ENCODE measurements at places on chromosomes 12 and 14.

GRCh38 chr12:18130851-18131250 lies 40.9 kb upstream of the RERGL start:
- DNase-seq = no peak

GRCh38 chr14:63287666-63288483 lies 30.9 kb downstream of the GPHB5 start:
- DNase-seq = no peak

DNA sequence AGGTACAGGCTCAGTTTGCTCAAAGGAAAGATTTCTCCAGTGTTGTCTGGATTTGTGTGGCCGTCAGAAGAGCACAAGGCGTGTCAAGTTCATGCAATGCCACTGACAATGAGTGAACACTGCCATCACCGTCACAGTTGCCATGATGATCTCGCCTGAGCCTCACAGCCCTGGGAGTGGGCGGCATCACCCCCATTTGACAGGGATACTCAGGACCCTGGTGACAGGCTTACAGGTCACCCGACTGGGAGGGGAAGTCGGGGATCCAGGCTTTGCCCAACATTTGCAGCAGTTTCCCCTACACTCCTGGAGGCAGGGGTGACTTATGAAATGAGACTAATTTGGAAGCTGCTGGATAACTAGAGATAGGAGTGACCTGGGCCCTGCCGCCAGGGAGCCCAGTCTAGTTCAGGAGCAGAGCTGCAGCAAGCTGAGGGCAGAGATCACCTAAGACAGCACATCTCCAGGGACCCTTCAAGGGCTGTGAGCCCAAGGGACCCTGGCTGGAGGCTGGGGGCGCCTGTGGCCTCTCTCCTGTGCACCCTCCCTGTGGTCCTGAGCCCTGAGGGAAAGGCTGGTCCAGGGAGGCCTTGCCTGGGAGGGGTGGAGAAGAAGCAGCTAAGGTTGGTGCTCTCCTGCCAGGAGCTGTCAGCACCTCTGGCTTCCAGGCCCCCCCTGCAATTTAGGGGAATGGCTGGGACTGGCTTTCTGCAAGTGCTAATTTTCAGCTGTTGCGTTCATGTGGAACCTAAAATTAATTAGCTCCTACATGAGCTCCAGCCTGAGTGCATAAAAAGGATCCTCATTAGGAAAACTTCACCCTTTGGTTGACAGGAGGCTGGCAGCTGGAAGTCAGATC lies 32.4 kb upstream of the BEGAIN start:
- no peak for DNase-seq

GRCh38 chr14:93838238-93838637 lies 50.0 kb upstream of the PRIMA1 start:
- no peak for DNase-seq

DNA sequence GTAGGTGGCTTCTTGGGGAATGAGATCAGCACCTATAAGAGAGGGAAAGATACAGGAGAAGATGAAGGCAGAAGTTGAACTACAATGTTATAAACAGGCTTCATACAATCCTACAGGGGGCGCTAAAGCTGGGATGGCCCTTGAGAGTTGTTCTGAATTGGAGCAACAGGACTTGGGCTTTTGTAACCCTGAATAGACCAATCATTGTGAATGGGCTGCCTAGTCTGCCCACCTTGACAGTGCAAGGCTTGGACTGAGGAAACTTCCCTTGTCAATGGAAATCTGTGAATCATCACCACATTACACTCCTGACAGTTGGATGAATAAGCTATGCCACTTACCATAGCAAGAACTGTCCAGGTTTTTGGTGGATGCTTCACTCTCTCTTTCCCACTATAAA lies 306.1 kb downstream of the KCNC2 start:
- no peak for DNase-seq

- DNase-seq = no peak
Measured at GRCh38 chr12:65699251-65699650, 125.0 kb upstream of the HMGA2 start.

GRCh38 chr14:91351512-91351862 lies 66.1 kb downstream of the CCDC88C start:
- DNase-seq = no peak

GRCh38 chr12:23376238-23376637 lies 573.2 kb downstream of the SOX5 start:
- no peak for DNase-seq

GRCh38 chr12:40226705-40227104 lies 1.9 kb downstream of the LRRK2 start:
- no peak for DNase-seq

DNA sequence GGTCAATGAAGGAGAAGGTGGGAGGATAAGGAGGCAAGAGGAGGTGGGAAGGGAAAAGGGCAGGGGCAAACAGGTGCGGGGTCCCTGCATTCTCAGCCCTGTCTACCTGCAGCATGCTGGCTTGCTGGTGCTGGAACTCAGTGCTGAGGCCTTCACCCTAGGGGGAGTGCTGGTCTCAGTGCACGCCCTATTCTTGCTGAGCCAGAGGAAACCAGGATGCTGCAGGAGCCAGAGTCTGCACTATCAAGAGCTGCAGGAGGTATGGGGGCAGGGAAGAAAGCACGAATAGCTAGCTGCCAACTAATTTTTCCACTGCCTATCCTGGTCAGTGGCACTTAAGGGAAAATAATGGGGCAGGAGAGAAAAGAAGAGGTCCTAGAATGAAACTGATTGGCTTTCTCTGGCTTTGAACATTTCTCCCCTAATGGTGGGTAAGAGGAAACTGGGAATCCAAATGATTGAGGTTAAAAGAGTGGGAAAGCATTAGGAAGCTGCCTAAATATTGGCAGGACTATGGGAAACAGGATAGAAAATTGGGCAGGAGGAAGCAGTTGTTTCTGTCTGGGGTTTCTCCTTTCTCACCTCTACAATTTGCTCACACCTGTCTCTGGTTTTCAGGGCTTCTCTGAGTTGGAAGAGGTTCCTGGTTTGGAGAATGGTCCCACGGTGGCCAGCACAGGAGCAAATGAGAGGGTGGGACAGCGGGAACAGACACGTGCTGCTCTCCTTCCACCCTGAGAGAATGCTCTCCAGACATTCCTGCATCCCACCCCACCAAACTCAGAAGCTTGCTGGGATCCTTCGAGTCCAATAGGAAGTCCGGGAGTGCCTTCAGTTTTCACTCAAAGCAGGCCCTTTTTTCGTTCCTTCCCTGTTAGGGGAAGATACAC lies 1.9 kb downstream of the TMEM253 start:
- DNase-seq = no peak

DNA sequence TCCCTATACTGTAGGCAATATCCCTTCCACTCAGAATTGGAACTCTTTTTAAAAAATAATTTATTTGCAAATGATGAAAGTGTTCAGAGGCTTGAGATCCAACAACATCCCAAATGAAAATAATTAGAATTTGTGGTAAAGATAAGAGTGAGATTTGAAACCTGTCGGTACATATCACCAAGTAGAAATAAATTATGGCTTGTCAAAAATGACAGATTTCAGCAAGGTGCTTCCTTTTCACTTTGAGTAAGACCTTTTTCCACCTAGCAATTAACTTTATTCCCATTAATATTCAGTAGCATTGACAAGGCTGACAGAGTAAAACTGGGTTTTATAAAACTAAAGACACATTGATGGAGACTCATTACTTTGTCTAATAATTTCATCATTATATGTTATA lies 107.7 kb upstream of the PRKD1 start:
- no peak for DNase-seq

- DNase-seq = no peak
Measured at GRCh38 chr14:93701562-93701961, 86.7 kb downstream of the PRIMA1 start.

DNA sequence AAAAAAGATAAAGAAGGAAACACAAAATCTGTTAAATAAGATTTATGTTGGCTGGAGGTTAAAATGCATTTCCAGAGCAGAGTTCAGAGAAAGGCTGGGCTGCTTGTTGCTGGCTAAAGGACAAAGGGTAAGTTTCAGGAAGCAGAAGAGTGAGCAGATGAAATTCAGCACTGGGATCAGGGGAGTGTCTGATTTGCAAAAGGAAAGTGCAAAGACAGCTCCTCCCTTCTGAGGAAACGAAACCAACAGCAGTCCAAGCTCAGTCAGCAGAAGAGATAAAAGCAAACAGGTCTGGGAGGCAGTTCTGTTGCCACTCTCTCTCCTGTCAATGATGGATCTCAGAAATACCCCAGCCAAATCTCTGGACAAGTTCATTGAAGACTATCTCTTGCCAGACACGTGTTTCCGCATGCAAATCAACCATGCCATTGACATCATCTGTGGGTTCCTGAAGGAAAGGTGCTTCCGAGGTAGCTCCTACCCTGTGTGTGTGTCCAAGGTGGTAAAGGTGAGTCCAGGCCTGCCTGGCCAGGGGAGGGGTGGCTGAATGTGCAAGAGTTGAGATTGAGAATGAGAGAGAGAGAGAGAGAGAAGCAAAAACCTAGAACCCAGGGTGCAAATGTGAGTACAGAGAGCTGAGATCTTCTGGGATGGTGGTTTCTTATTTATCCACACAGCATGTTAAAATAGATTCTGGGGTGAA lies at the start of gene OAS1:
Gene OAS1, plus strand, starts transcription at position 251 of the 703 bp plus-strand sequence. Its CDS starts 78 bp downstream, at position 329.
- DNase-seq = no peak

DNA sequence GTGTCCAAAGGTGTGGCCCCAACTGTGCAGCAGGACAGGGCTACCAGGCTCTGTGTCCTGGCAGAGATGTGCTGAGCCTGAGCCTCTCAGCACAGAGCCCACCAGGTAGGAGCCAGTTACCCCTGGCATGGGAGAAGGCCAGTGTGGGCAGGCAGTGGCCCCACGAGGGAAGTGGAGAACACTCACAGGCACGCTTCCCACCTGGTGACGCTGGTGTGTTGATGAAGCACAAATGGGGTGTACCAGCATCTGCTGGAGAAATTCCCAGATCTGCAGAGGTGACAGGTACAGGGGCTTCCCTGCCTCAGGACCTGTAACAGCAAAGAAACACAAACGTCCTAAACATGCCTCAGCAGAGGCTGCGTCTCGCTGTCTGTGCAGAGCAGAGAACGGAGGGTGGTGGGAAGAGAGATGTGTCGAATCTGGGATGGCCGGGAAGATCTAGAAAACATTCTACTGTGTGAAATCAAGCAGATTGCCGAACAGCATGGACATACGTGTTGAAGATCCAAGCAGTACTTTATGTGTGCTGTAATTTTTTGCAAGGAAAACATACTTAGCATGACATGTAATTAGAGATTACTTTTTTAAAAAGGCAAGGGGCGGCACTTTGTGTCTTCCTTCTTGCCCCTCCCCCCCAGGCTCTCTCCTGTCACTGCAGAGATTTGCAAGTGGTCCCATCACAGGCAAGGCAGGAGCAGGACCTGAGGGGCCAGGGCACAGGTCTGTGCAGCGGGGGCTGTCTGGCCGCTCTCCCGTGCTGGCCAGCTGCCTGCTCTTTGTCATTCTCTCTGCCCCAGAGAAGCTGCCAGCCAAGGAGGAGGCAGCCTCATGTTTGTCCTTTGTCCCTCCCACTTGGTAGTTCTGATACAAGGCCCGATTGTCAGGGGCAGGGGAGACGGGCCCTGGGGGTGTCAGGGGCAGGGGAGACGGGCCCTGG lies 17.3 kb downstream of the HIP1R start:
- no peak for DNase-seq

GRCh38 chr12:31521964-31522363 lies 69.0 kb downstream of the DENND5B start:
- DNase-seq = no peak

DNA sequence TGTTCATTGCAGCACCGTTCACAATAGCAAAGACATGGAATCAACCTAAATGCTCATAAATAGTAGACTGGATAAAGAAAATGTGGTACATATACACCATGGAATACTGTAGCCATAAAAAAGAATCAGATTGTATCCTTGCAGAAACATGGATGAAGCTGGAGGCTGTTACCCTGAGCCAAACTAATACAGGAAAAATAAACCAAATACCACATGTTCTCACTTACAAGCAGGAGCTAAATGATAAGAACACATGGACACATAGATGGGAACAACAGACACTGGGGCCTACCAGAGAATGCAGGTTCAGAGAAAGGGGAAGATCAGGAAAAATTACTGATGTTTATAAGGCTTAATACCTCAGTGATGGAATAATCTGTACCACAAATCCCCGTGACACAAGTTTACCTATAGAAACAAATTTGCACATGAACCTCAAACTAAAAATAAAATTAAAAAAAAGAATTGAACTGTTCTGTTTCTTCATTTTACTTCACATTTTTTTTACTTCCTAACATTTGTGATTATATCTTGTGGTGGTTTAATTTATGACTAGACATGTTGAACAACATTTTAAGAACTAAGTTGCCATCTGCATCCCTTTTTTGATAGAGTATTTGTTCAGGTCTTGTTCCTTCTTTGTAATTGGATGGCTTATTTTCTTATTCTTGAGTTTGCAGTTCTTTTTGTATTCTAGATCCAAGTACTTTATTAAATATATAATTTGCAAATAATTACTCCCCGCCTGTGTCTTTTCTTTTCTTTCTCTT lies 835.2 kb downstream of the FSCB start:
- no peak for DNase-seq

- no peak for DNase-seq
Measured at GRCh38 chr14:99484106-99484505, 2.9 kb downstream of the CCNK start.

- no peak for DNase-seq
Measured at GRCh38 chr12:124747426-124748161, 116.1 kb downstream of the SCARB1 start.

- no peak for DNase-seq
Measured at GRCh38 chr14:37903343-37904191, 304.1 kb upstream of the SSTR1 start.

DNA sequence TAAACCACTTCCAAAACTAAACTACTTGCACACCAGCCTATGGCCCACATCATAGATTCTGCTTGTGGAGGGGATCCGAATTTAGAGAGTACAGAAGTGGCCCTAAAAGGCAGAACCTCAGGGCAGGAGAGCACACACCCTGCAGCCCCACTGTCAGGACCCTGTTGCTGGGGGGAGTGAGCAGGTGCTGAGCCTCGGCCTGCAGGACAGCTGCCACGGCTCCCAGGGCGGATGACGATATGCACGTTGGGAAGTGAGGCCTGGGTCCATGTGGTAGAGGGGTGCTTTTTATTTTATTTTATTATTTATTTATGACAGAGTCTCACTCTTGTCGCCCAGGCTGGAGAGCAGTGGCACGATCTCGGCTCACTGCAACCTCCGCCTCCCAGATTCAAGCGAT lies 73.5 kb downstream of the TNFAIP2 start:
- DNase-seq = no peak

DNA sequence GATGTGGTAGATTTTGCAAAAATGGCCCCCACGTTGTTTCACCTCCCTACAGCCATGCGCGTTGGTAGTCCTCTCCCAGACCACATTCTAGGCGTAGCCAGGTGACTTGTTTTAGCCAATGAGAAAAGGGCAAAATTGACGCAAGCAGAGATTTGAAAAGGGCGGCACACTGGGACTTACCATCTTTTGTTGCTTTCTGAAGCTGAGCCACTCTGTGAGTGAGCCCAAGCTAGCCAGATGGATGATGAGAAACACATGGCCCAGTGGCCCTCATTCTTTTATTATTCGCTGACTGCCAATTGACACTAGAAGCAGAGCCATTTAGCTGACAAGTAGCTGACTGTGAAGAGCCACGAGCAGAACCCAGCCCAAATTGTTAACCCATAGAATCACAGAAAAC lies 142.0 kb upstream of the GZMB start:
- DNase-seq = no peak

GRCh38 chr12:107843351-107844311 lies 69.1 kb downstream of the ASCL4 start:
- DNase-seq = no peak

Measured in stimulated activated CD4-positive, alpha-beta T cell treated with anti-CD3 and anti-CD28 coated beads, Interleukin-12 subunit alpha, Interleukin-12 subunit beta, amount 100 ng/mL, for 24 hours (primary cell).